ENCODE measurements at places on chromosomes 2 and 18. TPM values are rescaled to one million over a fixed set of nuclear protein-coding genes. Genes with fewer than 3 reads are reported as not detected.
A peak's percentile ranks its signal among the peaks of the same experiment; 100 is the strongest.

Gene STK17B
- 2.5 TPM for total RNA-seq

Gene GRHL1
- total RNA-seq = 4.3 TPM

Gene GULP1
- 17.7 TPM for total RNA-seq

Gene MC2R
- not detected for total RNA-seq

Gene CXCR1
- not detected for total RNA-seq

Gene CDK5R2
- 46.1 TPM for total RNA-seq

Gene PROKR1
- 0.83 TPM for total RNA-seq

Gene FOXI3
- total RNA-seq = 0.34 TPM

- no peak for DNase-seq
- H3K27ac ChIP-seq = peak overlapping the region; percentile 84
- no peaks in the 10 kb centered on the region for H3K27me3 ChIP-seq
- peaks cover 26% of the 10 kb centered on the region for H3K4me1 ChIP-seq
- H3K36me3 ChIP-seq = no peaks in the 10 kb centered on the region
These were observed 10.9 kb downstream of the ALS2 start for GRCh38 chr2:201769666-201770373.

DNA sequence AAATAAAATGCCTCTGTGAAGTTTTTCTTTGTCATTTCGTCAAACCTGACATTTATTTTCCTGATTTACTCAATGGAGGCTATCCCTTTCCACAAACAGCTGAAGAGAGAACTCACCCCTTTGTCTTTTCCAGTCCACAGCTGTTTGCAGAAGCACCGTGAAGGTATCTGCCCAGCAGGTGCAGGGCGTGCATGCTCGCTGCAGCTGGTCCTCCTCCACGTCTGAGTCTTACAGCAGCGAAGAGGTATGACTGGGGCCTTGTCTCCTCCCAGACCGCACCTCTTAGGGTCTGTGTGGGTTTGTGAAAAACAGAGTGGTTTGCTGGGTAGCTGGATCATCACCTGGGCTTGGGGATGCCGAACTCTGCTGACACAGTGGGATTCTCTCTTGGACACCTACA is 9.7 kb downstream of the SPP2 start:
- H3K4me3 ChIP-seq = no peak overlapping the region
- no peaks in the 10 kb centered on the region for H3K4me1 ChIP-seq
- H3K36me3 ChIP-seq = no peaks in the 10 kb centered on the region
- no peak overlapping the region for H3K27ac ChIP-seq

DNA sequence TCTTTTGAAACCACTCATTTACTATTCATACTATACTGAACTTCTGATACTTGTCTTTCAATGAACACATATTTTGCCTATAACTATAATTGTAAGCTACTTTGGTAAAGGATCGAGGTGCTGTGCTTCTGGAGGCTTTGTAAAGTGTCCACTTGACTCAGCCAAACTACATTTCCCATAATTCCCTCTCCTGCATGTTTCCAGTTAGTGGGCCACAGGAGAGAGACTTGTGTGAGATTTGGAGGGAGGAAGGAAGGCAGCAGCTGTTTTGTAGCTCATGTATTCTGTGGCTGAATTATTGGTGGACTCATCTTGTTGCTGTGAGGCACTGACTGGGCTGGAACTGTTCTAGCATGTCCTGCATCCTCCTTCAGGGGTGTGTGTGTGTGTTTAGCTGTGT is 328.8 kb downstream of the ARL6IP6 start:
- no peak overlapping the region for H3K4me3 ChIP-seq
- H3K4me1 ChIP-seq = no peaks in the 10 kb centered on the region
- no peak overlapping the region for H3K27ac ChIP-seq
- H3K36me3 ChIP-seq = no peaks in the 10 kb centered on the region
- no peak for DNase-seq

DNA sequence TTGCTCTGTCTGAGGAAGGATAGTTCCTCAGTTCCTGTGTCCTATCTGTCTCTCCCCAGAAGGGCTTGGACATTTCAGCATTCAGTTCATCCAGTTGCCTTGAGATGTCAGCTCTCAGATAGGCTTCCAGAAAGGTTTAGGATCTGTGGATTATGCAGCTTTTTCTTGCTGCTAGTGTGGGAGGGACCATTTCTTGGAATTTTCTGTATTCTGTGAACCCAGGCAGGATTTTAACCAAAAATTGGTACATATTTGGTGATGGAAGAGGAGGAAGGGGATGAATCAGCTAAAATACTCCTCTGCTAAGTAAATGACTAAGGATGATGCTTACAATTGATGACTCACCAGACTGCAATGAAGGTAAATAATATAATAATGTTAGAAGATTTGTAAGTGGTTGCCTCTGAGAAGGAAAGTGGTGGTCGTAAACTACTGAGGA is 58.6 kb upstream of the DOCK10 start:
- H3K4me3 ChIP-seq = no peak overlapping the region
- H3K27ac ChIP-seq = no peak overlapping the region
- H3K36me3 ChIP-seq = no peaks in the 10 kb centered on the region
- no peaks in the 10 kb centered on the region for H3K4me1 ChIP-seq
- H3K27me3 ChIP-seq = peaks cover 2% of the 10 kb centered on the region

GRCh38 chr2:172311921-172312345 is 115.5 kb upstream of the ITGA6 start:
- no peak overlapping the region for H3K4me3 ChIP-seq
- H3K27ac ChIP-seq = no peak overlapping the region
- DNase-seq = no peak
- H3K4me1 ChIP-seq = peaks cover 2% of the 10 kb centered on the region

DNA sequence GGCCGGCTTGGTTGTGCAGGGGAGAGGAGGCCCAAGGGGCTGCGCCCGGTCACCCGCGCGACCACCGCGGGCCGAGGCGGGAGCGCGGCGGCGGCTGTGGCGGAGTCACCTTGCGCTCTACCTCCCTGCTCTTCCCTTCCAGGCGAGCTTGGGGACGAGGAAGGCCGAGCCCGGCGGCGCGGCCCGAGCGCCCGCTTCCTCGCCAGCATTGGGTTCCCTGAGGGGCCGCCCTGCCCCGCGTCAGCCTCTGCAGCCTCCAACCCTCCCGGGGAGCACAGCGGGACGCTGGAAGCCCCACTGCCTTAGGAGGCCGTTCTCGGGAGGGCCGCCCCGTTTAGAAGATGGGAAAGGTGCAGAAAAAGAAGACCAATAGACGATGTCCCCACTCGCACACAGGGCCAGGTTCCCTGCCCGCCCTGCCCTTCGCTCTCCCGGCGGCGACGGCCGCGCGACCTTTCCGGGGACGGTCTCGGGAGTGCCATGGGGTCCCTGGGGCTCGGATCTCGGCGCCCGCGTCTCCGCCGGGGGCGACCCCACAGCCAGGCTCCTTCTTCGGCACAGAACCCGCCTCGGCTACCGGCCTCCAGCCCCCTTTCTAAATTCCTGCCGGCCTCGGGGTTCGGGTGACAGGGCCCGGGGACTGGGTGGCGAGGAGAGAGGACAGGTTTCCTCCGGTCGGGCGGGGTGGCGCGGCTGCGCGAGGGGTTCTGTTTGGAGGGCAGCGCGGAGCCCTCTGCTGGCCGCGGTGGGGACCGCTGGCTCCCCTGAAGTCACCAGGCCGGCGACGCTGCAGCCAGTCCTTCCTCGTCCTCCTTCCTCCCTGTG is 85.5 kb downstream of the HS6ST1 start:
- H3K4me3 ChIP-seq = peak overlapping the region; percentile 77
- H3K4me1 ChIP-seq = peaks cover 16% of the 10 kb centered on the region
- H3K27me3 ChIP-seq = peaks cover 4% of the 10 kb centered on the region
- no peak overlapping the region for H3K27ac ChIP-seq
- no peaks in the 10 kb centered on the region for H3K36me3 ChIP-seq

DNA sequence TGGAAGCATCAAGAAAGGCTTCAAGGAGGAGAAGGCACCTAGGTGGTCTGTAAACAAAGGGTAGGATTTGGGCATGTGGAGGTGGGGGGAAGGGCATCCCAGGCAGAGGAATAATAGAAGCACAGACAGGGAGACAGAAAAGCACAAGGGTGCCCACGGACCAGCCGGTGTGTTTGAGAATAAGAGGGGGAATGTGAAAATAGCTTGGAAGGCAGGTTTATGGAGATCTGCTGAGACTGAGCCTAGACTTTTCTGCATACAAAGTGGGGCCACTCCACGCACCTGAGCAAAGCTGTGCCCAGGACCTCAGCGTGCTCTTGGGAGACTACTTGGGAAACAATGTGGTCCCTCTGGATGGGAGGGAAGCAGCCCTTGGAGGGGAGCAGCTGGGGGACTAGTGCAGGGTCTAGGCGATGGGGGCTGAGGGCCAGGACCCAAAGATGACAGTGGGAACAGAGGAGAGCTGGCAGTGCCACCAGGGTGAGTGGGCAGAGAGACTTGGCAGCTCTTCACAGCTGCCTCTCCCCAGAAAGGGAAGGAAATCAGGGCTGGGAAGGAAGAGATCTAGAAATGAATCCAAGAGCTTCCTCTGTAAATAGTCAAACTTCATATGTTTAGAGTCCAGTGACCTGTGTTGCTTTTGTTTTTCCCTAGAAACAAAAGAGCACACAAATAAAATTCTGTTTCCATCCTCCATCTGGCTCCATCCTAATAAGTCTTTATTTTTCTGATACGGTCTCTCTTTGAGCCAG is 110.7 kb upstream of the SMAD7 start:
- no peaks in the 10 kb centered on the region for H3K36me3 ChIP-seq
- no peak overlapping the region for H3K27ac ChIP-seq
- DNase-seq = no peak
- peaks cover 6% of the 10 kb centered on the region for H3K27me3 ChIP-seq

DNA sequence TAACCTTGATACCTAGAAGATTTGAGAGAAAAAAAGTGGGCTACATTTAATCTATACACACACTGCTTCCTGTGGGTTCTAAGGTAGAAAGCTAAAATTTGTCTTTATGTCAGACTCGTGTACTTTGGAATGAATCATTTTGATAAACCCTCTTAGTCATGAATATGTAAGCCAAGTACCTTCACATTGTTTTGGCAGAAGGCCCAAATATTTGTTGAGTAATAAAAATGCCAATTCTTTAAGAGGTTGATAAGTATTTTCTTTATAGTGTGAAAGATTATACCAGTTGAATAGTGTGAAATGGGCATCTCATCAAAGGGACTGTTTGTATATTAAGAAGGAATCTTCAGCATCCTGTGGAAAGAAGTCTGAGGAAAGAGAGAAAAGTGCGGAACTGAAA is 1464.7 kb upstream of the ZEB2 start:
- no peak overlapping the region for H3K4me3 ChIP-seq
- no peaks in the 10 kb centered on the region for H3K27me3 ChIP-seq
- DNase-seq = no peak
- no peak overlapping the region for H3K27ac ChIP-seq
- no peaks in the 10 kb centered on the region for H3K36me3 ChIP-seq

- H3K36me3 ChIP-seq = peaks cover 15% of the 10 kb centered on the region
- no peaks in the 10 kb centered on the region for H3K27me3 ChIP-seq
- peaks cover 14% of the 10 kb centered on the region for H3K4me1 ChIP-seq
- H3K27ac ChIP-seq = no peak overlapping the region
- DNase-seq = no peak
- H3K4me3 ChIP-seq = no peak overlapping the region
These were observed 97.0 kb downstream of the FHOD3 start for GRCh38 chr18:36394486-36394885.

- no peak overlapping the region for H3K4me3 ChIP-seq
- no peak for DNase-seq
- peaks cover under 1% of the 10 kb centered on the region for H3K36me3 ChIP-seq
- peaks cover 1% of the 10 kb centered on the region for H3K4me1 ChIP-seq
- no peak overlapping the region for H3K27ac ChIP-seq
These were observed 391.3 kb downstream of the CMPK2 start for GRCh38 chr2:6474161-6475140.

GRCh38 chr2:2688254-2688653 is 357.2 kb upstream of the MYT1L start:
- H3K4me3 ChIP-seq = no peak overlapping the region
- peaks cover 2% of the 10 kb centered on the region for H3K27me3 ChIP-seq
- H3K36me3 ChIP-seq = no peaks in the 10 kb centered on the region
- H3K4me1 ChIP-seq = peaks cover 11% of the 10 kb centered on the region
- no peak for DNase-seq

DNA sequence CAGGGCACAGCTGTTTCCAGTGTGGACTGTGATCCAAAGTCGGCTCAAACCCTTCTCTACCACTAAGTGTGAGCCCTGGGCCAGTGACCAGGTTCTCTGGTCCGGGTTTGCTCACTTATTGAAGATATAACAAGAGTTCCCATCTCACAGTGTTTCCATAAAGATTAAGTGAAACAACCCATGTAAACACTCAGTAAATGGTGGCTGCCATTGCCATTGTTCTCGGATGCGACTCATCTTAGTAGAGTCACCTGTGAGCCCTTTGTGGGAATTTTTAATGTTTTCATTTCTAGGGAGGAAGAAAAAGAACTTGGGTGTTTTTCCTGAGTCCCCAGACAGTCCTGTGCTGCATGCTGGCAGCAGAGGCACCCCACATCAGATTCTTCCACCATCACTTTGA is 53.4 kb downstream of the TPGS2 start:
- no peaks in the 10 kb centered on the region for H3K36me3 ChIP-seq
- H3K4me1 ChIP-seq = peaks cover 12% of the 10 kb centered on the region
- DNase-seq = no peak
- H3K4me3 ChIP-seq = peak overlapping the region; percentile 67
- H3K27me3 ChIP-seq = peaks cover 3% of the 10 kb centered on the region

GRCh38 chr2:3195641-3196476 is 181.8 kb downstream of the EIPR1 start:
- H3K36me3 ChIP-seq = no peaks in the 10 kb centered on the region
- DNase-seq = no peak
- no peak overlapping the region for H3K27ac ChIP-seq
- peaks cover 6% of the 10 kb centered on the region for H3K27me3 ChIP-seq
- no peak overlapping the region for H3K4me3 ChIP-seq

DNA sequence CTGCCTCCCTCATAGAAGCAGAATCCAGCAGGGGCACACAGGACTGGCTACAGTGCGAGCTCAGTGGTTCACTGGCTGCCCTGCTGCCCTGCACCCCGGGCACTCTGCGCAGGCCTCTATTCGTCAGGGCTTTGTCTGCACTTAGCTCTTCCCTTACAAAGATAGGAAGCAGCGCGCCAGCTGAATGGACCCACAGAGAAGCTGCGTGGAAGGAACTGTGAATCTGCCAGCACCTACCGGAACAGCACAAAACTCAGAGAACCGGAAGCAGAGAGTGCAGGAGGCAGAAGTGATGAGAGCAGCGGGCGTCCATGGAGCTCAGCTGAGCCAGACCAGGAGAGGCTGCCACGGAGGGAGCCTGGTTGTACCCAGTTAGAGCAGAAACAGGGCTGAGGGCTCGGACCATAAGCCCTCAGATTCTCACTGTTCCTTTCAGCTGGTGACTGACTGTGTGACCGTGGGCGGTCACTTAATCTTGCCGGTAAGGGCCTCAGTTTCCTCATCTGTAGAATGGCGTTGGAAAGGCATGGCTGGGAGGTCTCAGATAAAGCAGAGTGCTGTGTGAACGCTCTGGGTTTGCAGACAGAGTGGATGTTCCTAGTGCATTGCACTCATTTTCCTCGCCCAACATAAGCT is 23.1 kb upstream of the SLC66A3 start:
- peaks cover 2% of the 10 kb centered on the region for H3K27me3 ChIP-seq
- no peaks in the 10 kb centered on the region for H3K36me3 ChIP-seq
- peak overlapping the region; percentile 90 for H3K4me3 ChIP-seq
- H3K27ac ChIP-seq = no peak overlapping the region
- no peak for DNase-seq

- H3K4me3 ChIP-seq = no peak overlapping the region
- DNase-seq = no peak
- H3K36me3 ChIP-seq = peaks cover 9% of the 10 kb centered on the region
- peaks cover 4% of the 10 kb centered on the region for H3K4me1 ChIP-seq
- H3K27ac ChIP-seq = no peak overlapping the region
These were observed 115.1 kb downstream of the GYPC start for GRCh38 chr2:126771094-126771493.
